Activated CD8-positive, alpha-beta memory T cell treated with anti-CD3 and anti-CD28 coated beads for 1 hour (primary cell): ENCODE measurements at places on chromosomes 13 and 19.
A peak's percentile ranks its signal among the peaks of the same experiment; 100 is the strongest.

DNA sequence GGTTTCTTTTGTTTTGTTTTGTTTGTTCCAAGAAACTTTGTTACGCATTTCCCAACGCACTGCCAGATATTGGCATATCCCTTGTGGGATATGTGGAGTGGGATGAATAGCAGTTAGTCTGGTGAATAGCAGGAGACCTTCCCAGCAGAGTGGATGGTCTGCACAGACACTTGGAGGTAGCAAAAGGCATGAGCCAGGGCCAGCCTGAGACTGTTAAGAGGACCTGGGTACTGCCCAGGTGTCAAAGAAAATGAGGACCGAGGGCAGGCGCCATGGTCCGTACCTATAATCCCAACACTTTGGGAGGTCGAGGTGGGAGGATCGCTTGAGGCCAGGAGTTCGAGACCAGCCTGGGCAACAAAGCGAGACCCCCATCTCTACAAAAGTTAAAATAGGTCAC lies 13.5 kb upstream of the PDCD5 start:
- DNase-seq = no peak

DNA sequence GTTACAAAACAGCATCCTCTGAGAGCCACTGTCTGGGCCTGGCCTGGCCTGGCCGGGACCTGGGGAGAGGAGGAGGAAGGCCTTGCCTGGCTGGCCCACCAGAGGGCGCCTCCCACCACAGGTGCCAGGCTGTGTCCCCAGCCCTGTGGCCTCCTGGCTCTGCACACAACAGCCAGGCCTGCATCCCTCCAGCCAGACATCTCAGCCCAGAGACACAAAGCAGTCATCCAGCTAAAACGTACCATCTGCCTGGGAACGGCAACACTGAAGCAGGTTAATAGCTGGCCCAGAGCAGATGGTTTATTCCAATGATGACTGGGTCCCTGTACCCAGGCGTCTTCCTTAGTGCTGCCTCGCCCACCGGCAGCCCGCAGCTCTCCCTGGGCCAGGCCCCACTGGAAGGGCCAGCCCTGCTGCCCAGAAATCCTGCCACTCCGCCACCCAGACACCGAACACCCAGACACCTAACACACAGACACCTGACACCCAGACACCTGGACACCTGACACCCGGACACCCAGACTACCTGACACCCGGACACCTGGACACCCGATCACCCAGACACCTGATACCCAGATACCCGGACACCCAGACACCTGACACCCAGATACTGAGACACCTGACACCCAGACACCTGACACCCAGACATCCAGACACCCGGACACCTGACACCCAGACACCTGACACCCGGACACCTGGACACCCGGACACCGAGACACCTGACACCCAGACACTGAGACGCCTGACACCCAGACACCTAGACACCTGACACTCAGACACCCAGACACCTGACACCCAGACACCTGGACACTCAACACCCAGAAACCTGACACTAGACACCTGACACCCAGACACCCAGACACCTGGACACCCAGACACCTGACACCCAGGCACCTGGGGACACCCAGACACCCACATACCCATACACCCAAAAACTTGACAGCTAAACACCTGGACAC lies 20.1 kb downstream of the C19orf12 start:
- no peak for DNase-seq

- DNase-seq = no peak
Measured at GRCh38 chr19:17423429-17424208, 3.8 kb downstream of the MVB12A start.

GRCh38 chr19:4113398-4114088 lies 10.4 kb downstream of the MAP2K2 start:
- no peak for DNase-seq

GRCh38 chr13:73984949-73985691 lies 149.1 kb downstream of the KLF12 start:
- peak; percentile 71 for DNase-seq

DNA sequence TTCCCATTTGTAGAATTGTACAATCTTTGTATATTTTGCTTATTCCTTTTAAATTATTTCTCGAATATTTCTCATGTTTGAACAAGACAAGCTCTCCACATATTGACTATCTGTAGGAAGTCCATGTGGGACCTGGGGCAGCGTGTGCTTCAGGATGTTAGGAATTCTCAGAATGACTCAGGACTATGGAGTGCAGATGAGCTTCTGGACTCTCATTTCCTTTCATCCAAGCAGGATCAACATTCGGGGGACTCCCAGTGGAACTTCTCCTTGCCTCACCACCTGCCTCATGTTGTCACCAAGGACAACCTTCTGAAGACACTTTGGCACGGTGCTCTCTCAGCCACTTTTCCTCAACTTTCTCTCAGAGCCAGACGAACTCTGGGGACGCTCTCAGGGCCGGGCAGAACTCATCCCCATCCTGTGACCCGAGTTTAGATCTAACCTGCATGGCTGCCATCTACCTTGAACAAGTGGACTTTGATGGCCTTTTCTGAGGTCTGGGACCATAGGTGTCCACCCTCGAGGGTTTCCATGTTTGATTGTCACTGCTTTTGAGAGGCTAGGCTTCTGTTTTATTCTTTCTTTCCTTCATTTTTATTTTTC lies 441.7 kb downstream of the IRS2 start:
- DNase-seq = no peak

GRCh38 chr19:18253716-18254115 lies 20.5 kb downstream of the IQCN start:
- DNase-seq = no peak

DNA sequence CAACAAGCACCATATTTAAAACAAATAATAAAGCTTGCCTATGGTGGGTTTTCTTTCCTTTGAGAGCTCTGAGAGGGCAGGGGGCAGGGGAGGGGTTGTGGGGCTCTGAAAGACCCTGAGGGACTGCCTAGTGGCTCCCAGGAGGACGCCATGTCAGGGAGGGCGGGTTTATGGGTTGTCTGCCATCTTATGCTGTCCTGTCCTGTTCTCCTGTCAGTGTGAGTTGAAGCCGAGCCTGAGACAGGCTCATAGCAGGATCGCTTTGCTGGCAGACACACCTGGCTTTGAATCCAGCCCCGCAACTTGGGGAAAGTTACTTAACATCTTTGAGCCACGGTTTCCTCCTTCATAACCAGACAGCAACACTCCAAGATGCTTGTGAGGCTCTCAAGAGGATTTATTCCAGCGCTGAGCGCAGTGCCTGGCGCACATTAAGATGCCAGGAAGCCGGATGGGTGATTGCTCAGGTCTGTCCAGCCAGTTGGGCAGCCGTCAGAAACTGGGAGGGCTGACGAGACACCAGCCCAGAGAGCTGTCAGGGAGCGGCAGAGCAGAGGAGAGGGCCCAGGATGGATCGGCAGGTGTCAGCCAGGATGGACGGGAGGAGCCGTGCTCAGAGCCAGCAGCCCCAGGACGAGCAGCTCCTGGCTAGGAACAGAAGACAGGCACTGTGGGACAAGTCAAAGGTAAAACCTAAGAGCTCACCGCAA lies 36.8 kb upstream of the C1QTNF9 start:
- no peak for DNase-seq

GRCh38 chr13:31962731-31963370 lies 68.7 kb upstream of the FRY start:
- DNase-seq = no peak

DNA sequence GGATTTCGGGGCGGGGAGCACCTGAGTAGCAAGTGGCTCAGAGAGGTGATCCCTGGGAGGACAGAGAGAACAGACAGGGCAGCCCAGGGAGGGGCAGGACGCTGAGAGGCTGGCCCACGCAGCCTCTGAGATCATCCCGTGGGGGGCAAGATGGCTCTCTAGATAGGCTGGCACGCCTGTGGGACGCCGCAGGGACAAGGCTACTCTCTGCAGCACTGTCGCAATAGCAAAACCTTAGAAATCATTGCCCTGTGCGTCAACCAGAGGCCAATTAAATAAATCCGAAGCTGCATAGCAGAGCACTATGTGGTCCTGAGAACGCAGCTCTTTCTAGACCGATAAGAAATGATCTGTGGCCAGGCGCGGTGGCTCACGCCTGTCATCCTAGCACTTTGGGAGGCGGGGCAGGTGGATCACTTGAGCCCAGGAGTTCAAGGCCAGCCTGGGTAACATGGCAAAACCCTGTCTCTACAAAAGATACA lies 5.1 kb downstream of the PEX11G start:
- no peak for DNase-seq

- DNase-seq = no peak
Measured at GRCh38 chr19:45890877-45891276, 4.9 kb upstream of the IRF2BP1 start.

GRCh38 chr19:55493052-55493644 lies 4.9 kb downstream of the SSC5D start:
- DNase-seq = no peak

DNA sequence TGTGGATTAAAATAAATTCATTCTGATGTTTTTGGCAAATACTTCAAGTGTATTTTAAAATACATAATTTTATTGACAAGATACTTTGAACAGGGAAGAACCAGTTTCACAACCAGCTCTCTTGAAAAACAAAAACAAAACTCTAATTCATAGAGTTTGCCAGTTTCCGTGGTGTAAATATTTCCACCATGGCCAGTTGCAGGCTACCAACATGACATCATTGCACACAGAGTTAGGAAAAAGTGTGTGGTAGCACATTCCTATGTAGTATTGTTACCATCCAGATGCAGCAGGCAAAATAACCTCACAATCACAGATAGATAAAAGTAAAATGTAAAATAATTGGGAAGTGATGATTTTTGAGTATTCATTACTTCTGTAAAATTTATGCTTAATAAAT lies 7.7 kb upstream of the RNF113B start:
- DNase-seq = no peak

DNA sequence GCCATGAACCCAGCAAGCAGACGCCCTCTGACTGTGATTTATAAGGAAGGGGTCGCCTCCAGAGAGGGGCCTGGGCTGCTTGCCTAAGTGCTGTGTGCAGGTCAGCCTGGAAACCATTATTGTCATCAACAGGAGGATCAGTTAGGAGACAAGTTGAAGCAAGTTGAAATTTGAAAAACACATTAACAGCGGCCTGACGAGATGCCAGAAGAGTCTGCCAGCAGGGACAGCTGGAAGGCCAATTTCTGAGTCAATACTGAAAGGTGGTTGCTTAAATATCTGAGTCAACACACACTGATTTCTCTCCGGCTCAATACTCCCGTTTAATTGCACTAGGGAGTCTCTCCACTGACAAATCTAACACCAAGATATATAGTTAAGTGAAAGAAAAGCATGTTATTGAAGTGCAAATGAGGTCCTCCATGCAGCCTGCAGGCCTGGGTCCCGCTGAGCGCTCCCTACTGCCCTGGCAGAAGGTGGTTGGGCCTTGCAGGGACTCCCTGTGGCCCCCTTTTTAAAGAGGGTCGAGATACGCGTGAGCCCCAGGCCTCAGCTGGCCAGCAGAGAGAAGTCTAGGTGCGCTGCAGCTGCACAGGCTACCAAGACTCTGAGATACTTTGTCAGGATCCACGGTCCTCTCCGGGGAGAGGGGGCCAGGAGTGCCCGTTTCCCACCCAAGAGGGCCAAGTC lies 91.1 kb downstream of the RNASEH2B start:
- no peak for DNase-seq

GRCh38 chr19:8503510-8503909 lies 1.1 kb upstream of the PRAM1 start:
- no peak for DNase-seq

GRCh38 chr13:25588336-25589060 lies 216.7 kb downstream of the ATP8A2 start:
- no peak for DNase-seq

- DNase-seq = no peak
Measured at GRCh38 chr13:39259371-39260140, 221.3 kb downstream of the NHLRC3 start.

GRCh38 chr13:98803921-98804320 lies 51.4 kb upstream of the SLC15A1 start:
- DNase-seq = no peak

DNA sequence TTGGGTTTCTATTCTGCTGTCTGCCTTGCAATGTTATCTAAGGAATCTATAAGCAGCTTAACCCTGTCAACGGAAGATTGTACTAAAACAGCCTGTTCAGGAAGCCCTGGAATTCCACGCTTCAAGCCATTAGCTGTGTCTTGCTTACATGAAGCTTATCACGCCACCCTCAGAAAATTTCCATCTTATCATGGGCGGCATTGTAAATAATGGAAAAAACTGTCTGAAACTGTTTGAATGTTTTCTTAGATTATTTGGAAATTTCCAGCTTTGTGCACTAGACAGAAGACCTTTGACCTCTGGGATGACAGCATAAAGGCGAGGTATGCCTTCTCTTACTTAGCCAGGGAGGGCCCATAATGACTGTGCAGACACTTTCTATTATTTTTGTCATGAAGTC lies 319.7 kb downstream of the KCNRG start:
- DNase-seq = no peak

GRCh38 chr13:109971456-109972090 lies 185.2 kb upstream of the IRS2 start:
- no peak for DNase-seq

GRCh38 chr19:19491321-19492025 lies 23.9 kb downstream of the TSSK6 start:
- no peak for DNase-seq
